ENCODE measurements at places on chromosomes 12 and 14.

GRCh38 chr12:102317155-102317554, 119.5 kb upstream of the PMCH start:
- DNase-seq, result no peak

DNA sequence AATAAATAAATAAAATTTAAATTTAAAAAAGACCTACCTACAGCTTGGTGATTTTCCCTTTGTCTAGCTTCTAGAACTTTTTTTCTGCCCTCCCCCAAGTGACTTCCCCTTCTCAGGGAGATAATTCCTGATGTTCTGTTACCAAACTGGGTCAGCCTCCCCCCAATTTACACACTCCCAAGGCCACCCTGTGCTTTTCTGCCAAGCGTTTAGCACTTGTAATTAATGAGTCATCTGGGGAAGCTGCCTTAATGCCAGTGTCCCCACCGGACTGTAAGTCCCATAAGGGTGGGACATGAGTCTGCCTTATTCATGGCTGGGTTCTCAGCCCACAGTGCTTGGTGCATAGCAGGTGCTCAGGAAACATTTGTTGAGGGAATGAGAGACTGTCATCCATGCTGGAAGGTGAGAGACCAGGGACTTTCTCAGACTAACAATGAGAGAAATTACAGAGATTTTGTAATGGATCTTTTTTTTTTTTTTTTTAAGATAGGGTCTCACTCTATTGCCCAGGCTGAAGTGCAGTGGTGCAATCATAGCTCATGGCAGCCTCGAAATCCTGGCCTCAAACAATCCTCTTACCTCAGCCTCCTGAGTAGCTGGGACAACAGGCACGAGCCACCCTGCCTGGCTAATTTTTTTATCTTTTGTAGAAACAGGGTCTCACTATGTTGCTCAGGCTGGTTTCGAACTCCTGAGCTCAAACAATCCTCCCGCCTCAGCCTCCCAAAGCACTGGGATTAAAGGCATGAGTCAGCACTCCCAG, 106.8 kb downstream of the PHETA1 start:
- DNase-seq, result no peak

DNA sequence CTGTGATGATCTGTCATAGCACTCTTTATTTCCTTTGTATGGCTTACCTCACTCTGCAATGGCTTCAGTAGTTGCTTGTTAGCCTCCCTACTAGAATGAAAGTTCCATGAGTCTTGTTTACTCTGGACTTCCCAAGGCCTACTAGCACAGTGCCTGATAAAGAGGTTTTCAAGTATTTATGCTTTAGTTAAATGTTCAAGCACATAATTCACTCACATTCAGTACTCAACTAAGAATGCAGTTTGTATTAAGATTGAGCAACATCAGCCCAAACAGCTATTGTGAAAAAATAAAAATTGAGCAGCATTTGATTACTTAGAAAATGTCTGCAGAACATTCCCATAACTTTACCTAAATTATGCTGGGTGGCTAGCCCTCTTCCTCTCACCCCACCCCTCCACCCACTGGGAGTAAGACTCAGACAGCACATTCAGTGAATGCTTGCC, 158.9 kb upstream of the AMIGO2 start:
- DNase-seq, result no peak

DNA sequence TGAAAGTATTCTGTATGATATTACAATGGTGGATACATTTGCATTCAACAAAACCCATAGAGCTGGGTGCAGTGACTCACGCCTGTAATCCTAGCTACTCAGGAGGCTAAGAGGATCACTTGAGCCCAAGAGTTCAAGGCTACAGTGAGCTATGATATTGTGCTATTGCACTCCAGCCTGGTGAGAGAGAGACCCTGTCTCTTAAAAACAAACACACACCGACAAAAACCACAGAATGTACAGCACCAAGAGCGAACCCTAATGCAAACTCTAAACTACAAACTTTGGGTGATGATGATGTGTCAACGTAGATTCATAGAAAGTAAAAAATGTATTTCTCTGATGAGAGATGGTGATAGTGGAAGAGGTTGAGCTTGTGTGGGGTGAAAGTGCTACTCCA, 8.6 kb downstream of the CAPRIN2 start:
- no peak for DNase-seq

DNA sequence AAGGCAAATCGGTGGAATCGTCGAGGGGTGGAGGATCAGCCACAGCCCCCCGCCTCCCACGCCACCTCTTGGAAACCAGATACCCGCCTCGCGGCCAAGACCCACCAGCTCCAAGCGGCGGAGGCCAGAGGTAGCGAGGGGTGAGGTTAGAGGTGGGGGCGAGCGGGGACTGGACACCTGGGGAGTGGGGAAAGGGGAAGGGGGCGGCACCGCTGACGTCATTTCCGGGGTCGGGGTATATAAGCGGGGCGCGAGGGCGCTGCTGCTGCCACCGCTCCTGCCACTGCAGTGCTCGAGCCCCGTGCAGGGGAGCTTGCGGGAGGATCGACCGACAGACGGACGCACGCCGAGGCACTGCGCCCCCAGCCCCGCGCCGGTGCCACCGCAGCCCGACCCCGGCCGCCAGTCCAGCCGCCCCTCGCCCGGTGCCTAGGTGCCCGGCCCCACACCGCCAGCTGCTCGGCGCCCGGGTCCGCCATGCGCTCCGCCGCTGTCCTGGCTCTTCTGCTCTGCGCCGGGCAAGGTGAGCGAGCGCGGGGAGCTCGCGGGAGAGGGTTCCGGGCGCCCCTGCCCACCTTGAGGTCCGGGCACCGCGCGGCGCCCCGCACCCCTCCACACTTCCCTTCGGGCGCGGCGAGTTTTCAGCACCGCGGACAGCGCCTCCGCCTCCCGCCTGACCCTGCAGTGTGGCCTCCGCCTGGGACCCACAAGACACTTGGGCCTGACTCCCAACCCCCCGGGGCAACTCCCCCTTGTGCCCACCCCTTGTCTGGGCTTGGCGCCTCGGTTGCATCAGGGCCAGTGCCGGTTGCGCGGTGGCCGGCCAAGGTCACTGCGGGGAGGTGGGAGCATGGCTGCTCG, at the start of gene CHGA:
Gene CHGA, plus strand, starts transcription at position 268 of the 861 bp plus-strand sequence. Its CDS starts 210 bp downstream, at position 478.
- DNase-seq, result peak; percentile 20

- no peak for DNase-seq
Measured at GRCh38 chr12:72035625-72036024, 97.0 kb downstream of the TPH2 start.

DNA sequence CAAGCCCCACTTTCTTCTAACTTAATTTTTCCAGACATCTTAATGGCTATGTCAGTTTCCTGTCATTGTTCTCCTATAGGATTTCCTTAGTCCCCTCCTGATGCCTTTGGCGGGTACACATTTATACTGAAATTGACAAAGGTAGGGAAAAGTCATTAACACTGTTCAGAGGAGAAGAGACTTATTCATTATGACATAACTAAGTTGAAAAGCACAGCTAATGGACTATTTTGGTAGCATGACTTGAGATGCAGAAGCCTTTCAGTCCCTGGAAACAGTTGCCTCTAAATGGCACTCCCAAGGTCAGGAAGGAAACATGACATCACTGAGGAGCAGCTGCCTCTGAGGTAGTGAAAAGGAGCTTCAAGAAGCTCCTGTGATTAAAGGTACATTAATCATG, 317.5 kb upstream of the KITLG start:
- DNase-seq, result no peak

DNA sequence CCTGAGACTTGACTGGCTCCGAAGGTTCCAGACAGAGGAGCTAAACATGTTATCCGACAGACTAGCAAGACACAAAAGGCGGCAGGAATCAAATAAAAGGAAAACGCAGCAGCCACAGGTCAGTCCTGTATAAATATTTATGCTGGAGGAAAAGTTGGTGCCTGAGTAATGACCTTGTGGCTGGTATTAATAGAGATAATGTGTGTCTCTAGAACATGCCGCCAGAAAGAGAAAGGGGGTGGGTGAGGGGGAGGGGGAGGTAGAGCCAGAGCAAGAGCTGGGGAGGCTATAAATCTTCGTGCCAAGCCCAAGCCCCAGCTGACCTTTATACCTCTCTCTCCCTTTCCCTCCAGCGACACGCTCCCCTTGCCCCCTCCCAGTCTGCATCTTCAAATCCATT, 590.4 kb downstream of the MED13L start:
- DNase-seq, result no peak

GRCh38 chr12:27480016-27480415, 33.5 kb downstream of the SMCO2 start:
- DNase-seq, result no peak

GRCh38 chr14:76597387-76597786, 163.9 kb upstream of the VASH1 start:
- no peak for DNase-seq

DNA sequence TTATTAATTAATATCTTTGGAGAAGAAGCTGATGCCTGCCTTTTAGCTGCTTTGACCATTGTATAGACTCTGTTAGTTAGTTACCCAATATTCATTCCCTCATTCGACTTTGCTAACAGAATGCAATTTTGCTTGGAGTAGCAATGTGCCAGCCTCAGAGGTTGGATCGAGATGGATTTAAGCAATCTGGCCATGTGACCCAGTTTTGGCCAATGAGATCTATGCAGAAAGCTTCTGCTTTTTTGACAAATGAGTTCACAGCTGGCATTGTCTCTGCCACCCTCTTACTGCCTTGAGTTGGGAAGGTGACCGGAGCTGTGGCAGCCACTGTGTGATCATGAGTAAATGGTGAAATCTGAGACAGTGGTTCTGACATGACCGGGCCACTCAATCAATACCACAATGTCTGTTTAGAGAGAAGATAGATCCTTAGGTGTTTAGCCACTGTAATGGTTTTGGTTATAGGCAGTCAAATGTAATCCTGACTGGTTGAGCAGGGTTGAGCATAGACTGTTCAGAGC, 74.9 kb upstream of the MED13L start:
- no peak for DNase-seq

Measured in stimulated activated CD8-positive, alpha-beta memory T cell treated with anti-CD3 and anti-CD28 coated beads, Interleukin-15, amount 100 ng/mL, for 1 hour (primary cell).